Activated CD8-positive, alpha-beta T cell treated with anti-CD3 and anti-CD28 coated beads, Interleukin-2, amount 10 ng/mL, durations not matched to agents 7 days and 5 days (primary cell): ENCODE measurements at places on chromosomes 2 and 18.
A peak's percentile ranks its signal among the peaks of the same experiment; 100 is the strongest.

DNA sequence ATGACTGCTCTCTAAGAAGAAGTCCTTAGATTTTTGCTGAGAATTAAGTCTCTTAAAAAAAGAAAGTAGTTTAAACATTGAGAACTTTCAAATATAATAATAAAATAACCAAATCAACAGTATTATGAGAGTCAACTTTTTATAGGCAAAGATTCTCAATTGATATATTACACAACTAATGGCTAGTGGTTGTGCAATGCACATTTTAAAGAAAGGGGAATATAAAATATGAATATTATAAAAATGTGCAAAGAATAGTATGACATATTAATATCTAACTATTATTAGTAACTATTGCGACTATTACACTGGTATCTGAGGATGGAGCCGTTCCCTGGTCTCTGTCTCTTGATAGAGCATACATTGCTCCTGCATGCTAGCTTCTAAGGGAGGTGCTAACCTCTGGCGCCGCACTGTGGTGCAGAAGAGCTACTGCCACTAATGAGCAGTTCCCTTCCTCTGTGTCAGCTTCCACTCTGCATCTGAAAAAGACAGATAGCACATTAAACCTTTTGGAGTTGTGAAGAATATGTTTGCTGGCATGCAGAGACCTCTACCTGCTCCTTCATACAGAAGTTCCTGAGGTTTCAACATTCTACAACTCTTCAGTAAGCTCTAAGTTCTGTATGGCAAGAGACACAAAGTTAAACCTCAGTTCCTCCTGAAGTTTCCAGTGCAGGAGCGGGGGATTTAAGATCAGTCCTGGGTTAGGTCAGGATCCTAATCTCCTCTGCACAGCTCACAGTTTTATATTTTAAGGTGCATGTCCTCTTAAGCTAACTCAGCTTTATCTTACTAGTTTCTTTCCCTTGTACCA, 3.5 kb upstream of the SLC9A2 start:
- peak; percentile 64 for DNase-seq

DNA sequence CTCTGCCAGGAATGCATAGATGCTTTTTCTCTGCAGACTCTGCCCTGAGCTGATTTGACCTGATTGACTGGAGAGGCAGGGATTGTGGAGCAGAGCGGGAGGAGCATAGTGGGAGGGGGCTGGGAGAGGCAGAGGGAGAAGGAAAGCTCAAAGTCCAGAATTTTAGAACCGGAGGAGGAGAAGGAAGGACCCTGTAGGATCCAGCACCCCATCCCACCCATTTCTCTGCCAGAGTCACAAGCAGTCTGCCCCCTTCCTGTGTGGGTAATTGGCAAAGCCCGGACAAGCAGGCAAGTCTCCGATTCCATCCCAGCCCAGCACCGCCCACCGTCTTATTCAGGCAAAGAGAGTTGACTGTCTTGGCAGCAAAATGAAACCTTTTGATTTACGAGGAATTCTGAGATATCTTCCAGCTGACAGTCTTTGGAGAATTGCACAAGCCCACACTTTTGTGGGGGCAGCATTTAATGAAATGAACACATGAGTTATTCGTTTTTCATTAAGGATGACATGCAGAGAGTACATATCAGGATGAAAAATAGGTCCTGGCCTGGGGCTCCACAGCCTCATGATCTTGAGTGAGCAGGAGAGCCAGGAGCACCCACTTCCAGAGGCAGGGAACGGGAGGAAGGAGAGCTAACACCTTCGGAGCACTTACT, 103.1 kb downstream of the MCFD2 start:
- DNase-seq = peak; percentile 12

DNA sequence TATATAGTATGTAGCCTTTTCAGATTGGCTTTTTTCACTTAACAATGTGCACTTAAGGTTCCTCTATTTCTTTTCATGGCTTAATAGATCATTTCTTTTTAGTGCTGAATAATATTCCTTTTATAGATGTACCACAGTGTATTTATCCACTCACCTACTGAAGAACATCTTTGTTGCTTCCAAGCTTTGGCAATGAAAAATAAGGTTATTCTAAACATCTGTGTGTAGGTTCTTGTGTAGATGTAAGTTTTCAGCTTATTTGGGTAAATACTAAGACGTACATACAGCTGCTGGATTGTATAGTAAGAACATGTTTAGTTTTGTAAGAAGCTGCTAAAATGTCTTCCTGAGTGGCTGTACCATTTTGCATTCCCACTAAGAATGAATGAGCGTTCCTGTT, 68.3 kb upstream of the RASGRP3 start:
- DNase-seq = no peak

DNA sequence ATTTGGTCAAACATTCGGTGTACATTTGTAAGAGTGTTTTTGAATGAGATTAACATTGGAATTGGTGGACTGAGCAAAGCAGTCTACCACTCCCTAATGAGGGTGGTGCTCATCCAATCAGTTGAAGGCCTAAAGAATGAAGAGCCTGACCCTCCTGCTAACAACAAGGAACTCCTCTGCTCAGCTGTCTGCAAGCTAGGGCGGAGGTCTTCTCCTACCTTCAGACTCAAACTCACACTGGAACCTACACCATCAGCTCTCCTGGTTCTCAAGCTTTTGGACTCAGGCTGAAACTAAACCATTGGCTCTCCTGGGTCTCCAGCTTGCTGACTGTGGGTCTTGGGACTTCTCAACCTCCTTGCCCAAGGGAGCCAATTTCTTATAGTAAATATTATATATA, 55.5 kb upstream of the NPAS2 start:
- DNase-seq = no peak

DNA sequence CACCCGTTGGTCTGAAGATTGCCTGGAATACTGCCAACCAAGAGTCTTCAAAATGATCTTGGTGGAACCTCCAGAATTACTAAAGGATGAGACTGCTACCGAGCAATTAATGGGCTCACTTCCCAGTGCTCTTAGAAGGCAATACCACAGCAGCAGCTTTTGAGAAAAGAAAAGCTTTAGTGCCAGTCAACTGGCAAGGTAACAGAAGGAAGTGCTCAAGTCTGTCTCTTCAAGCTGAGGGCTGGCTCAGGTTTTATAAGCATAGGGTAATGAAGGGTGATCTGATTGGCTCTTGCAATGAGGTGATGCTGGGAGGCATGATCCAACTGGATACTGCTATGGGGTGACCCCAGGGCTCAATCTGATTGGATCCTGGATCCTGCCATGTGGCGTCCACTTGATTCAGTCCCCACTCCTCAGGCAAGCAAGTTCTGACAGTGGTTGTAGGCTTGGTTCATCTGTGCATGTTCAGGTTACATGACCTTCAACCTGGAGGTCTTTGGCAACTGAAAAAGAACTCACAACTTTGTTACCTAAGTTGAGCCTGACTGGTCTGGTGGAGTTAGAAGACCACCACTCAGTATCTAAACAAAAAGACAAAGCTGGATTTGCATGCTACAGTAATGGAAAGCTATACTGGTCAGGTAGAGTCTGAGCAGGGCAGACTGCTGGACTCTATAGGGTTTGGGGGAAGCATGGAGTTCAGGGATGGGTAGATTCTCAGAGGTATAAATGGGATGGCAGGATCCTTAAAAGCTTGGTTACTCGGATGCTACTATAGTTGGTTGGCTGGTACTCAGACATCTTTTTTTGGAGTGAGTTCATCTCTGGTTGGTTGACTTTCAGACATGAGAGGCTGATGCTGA, 14.0 kb upstream of the RIF1 start:
- no peak for DNase-seq

DNA sequence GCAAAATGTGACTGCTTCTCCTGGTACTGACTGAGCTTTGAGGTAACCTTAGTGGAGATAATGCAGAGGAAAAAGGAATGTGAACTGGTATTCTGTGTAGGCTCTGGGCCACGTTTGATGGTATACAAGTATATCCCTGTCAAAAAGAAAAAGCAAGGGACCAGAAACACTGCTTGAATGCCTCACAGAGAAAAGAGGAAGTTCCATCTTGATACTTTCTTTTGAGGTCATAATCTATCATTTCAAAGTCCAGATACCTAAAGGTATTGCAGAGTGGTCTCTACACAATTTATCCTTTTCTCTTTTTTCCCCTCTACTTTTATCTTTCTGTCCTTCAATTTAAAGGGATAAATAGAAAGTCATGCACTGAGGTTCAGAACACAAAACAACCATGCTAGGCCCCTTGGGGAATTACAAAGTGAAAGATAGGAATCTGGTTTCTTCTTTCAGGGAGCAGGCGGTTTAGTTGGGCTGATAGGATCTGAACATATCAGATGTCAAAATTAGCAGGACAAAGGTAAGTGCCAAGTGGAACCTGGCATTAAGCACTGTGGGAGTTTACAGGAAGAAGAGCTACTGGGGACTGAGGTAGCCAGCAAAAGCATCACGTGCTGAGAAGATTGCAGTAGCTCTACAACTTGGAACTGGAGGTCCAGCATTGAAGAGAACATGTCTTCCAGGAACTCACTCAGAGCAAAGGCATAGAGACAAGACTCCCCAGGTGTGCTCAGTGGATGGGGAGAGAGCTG, 121.2 kb downstream of the LYPD6 start:
- no peak for DNase-seq

- DNase-seq = peak; percentile 67
These were observed 244.6 kb downstream of the BCL2 start for GRCh38 chr18:63074981-63075404.

GRCh38 chr2:174076975-174077374, 111.8 kb upstream of the SP3 start:
- DNase-seq = no peak

DNA sequence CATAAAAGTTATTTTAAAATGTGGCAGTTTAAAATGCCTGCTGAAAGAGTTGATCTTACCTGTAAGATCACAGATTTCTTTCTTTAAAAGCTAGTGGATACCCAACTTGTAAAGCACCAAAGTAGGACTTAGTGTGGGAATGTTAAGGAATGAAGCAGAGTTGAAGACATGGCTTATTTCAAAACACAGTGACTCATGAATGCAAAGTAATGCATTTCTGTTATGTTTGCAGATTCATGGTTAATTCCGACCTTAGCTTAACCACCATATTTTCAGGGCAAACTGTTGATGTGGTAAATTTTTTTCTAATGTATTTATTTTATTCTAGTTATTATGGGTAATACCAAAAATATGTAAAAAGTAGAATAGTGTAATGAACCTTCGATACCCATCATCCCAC, 206.8 kb upstream of the FOSL2 start:
- DNase-seq = no peak

- no peak for DNase-seq
These were observed 66.7 kb upstream of the SLC39A10 start for GRCh38 chr2:195590199-195590860.

DNA sequence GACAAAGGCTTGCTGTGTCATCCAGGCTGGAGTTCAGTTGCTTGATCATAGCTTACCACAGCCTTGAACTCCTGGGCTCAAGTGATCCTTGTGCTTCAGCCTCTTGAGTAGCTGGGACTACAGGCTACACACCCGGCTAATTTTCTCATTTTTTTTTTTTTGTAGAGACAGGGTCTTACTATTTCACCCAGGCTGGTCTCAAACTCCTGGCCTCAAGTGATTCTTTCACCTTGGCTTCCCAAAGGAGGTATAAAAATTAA, 178.0 kb downstream of the MTCL1 start:
- no peak for DNase-seq

DNA sequence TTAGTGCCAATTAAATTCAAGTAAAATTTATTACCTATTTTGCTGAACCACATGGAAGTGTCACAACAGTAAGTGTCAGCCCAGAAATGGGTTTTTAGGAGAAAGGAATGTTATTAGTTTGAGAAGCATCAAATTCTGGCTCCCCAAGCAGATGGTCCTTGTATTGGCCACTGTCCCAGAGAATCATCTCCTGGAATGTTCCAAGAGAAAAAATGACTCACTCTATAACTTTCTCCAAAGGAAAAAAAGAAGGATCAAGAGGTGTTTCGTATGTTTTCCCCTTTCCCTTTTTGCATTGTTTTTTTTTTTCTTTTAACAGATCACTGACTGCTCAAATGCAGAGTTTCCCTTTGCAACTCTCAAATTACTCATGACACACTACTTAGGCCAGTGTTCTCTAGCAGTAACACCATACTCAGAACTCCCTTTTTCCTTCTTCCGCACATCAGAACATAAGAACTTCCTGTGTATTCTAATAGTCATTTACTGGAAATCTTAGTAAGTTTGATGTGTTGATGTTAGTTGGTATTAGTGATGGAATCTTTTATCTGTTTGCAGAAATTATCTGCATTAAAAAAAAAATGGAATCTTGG, 390.3 kb downstream of the GPD2 start:
- no peak for DNase-seq

DNA sequence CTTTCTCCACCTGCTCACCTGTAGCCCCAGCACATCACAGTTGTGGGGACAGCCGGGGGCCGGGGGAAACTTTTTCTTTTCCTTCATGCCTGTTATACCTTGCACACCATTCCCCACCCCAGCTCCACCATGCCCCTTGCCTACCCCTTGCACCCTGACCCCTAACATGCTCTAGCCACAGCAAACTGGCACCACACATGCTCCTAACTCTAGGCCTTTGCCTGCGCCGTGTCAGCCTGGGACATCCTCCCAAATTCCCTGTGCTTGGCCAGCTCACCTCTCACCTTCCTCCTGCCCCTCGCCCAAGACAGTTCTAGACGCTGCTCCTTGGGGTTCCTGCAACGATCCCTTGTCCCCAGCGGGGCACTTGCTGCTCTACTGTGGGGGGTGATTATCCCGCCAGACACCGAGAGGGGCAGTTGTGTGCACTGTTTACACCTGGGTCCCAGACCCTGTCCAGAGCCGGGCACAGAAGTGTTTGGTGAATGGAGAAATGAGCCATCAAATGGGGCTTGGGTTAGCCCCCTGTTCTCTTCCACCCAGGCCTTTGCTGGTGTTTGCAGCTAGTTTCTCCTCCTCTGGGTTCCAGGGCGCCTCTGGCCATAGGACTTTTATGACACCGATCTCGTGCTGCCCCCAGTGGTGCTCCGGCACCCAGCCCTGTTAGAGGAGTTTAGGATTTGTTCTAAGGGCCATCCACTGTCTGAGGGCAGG, 129.8 kb downstream of the CTIF start:
- no peak for DNase-seq

DNA sequence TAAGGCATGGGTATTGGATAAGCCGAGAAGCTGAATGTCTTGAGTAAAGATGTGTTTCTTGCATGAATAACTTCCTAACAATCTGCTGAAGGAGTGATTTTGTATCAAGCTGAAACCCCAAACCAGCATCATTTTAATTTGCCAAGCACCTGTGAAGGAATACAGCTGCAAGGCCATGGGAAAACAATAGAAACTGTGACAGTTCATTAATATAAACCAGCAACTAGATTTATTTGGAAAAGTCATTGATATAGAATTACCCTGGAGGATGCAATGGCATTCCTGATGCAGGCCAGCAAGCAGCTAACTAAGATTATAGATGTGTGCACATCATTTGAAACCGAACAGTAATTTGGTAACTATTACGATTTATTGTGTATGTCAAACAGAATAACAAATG, 155.7 kb upstream of the TCF4 start:
- DNase-seq = no peak
